CD4-positive, alpha-beta memory T cell (primary cell): ENCODE measurements at places on chromosomes 1 and 21. TPM values are rescaled to one million over a fixed set of nuclear protein-coding genes. Genes with fewer than 3 reads are reported as not detected.

IL23R gene
- 1.1 TPM for total RNA-seq

HLX gene
- 0.14 TPM for total RNA-seq

DNA sequence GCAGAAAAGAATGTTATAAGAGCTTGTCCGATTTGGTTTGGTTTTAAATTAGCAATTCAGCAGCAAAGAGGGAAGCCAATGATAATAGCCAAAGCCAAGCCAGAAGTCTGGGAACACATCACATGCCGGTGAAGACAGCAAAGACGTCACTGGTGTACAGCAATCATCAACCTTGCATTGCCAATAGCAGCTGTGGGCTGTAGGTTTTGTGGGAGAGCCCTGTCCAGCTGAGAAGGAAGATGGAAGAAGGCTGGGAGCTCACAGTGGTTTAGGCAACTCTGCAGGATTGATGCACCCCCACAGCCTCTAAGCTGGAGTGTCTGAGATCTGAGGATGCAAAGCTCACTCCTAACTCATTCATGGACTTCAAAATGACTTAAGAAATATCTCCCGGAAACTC lies 338.7 kb downstream of the SIPA1L2 start:
- DNase-seq, result no peak

GRCh38 chr21:46454142-46454541 lies 4.5 kb upstream of the DIP2A start:
- DNase-seq, result no peak

- peak; percentile 38 for DNase-seq
Observed at GRCh38 chr1:31422505-31423319, 9.7 kb downstream of the SERINC2 start.

DNA sequence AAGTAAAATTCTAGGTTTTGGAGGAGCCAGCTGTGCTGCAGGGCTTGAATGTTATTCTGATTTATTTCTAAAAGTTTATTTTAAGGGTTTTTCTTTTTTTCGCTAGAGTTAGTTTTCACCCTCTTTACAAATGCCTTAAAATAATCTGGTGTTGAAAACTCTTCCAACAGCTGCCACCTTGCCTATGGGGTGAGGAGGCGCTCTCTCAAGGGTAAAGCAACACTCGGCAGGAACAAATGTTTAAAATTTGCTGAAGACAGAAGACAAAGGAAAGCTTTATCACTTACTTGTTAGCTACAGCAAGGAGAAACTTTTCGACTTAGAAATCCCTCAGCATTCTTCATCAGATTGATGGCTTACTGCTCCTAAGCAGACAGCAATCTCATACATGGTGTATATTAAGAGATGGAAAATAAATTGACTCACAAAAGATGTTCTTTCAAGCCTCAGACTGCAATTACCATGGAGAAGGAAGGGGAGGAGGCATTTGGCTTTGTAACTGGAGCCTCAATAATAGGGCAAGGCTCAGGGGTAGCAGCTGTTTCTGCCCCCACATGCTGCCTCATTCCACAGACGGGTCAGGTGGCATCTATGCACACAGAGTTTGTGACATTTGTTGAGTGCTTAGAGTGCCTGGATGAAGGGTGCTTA lies 79.8 kb upstream of the RALGPS2 start:
- no peak for DNase-seq

DNA sequence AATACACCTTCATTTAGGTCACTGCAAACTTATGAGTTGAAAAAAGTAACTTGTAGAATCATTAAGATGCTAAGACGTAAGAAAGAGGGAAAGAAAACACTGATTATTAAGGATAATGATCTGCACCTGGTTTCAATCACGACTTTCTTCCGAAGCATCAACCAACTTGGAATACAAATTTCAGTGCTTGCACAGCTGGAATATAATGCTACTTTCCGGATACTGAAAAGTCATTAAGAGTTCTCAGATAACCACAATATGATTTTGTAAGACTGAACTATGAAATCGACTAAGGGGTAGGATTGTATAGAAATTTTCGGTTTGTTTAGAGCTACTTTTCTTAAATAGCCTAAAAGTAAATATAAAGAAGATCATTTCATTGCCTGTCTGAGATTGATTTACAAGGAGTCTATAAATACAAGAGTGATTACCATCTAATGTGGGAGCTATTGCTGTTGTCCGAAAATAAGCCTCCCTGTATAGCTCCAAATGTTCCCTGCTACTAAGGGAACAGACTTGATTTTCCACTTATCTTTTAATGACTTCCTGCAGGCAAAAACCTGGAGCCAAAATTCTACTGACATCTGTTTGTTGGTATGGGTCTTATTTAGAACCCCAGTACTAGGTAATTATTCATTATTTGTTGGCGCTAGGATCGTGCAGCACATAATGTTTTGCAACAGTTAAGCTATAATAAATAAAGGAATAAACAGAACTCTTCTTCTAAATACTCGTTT lies 673.3 kb downstream of the KCNT2 start:
- DNase-seq, result no peak

DNA sequence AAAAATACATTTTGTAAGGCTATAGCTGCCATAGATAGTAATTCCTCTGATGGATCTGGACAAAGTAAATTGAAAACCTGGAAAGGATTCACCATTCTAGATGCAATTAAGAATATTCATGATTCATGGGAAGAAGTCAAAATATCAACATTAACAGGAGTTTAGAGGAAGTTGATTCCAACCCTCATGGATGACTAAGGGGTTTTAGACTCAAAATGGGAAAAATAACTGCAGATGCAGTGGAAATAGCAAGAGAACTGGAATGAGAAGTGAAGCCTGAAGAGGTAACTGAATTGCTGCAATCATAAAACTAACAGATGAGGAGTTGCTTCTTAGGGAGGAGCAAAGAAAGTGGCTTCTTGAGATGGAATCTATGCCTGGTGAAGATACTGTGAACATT lies 230.8 kb downstream of the KCTD3 start:
- DNase-seq, result no peak

GRCh38 chr1:222462601-222463000 lies 85.3 kb downstream of the HHIPL2 start:
- DNase-seq, result no peak

GRCh38 chr1:159983681-159984080 lies 29.6 kb upstream of the SLAMF9 start:
- no peak for DNase-seq

GRCh38 chr1:16366722-16367257 lies at the start of gene SZRD1:
Gene SZRD1, plus strand, starts transcription at chr1:16367242. Its CDS starts 16 bp downstream, at chr1:16367258.
- peak; percentile 98 for DNase-seq

PLD5 gene
- not detected for total RNA-seq
